Osteoblast (primary cell): ENCODE measurements at places on chromosomes 4 and X. TPM values are rescaled to one million over a fixed set of nuclear protein-coding genes. Genes with fewer than 3 reads are reported as not detected.

GRCh38 chrX:149121206-149121920 is 383.7 kb downstream of the IDS start:
- no peak for DNase-seq

DNA sequence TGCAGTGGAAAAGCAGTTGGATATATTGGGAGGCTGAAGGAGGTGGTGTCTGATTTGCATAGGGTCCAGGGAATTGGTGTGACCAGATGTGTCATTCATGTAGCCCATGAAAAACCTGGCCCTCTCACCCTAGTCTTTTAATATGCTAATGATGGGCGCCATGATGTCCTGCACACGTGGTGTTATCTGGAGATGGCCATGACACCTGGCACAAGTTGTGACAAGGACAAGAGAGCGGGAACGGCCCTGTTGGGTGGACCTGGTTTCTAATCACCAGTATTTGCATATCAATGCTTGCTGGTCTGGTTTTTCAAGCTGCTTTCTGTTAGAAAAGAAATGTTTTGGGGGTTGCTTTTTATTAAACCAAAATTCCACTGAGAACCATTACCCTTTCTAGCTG is 87.4 kb downstream of the ZXDA start:
- DNase-seq: no peak

DNA sequence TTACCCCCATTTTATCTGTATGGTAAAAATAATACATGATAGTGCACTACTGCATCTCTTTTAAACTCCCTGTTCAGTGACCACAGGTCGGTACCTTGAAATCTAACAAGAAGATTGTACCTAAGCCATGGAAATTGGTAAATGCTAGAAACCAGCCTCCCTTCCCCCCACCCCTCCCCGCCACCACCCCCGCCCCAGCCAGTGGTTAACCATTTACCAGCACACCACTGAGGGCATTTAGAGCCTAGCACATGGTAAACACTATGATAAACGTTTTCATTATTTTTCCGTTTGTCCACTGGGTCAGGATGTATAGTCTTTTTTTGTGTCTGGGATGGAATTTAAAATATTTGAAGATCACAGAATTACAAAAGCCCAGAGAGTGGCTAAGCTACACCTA is 703 bp upstream of the FTSJ1 start:
- no peak for DNase-seq

DNA sequence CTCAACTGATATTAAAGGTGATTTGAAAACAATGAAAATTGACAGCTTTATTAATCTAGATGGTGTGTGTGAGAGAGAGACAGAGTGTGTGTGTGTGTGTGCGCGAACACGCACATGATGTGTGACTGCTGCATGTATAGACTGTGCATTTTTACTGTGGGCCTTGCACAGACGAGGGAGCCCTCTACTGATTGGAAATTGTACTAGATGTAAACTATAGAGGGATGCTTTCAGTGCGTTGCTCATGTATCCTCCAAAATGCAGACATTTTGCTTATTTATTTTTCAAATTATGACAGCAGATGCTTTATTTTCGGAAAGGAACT is 168.4 kb upstream of the GK2 start:
- no peak for DNase-seq

The XAGE1A gene
- total RNA-seq: not detected in 2 replicates

DNA sequence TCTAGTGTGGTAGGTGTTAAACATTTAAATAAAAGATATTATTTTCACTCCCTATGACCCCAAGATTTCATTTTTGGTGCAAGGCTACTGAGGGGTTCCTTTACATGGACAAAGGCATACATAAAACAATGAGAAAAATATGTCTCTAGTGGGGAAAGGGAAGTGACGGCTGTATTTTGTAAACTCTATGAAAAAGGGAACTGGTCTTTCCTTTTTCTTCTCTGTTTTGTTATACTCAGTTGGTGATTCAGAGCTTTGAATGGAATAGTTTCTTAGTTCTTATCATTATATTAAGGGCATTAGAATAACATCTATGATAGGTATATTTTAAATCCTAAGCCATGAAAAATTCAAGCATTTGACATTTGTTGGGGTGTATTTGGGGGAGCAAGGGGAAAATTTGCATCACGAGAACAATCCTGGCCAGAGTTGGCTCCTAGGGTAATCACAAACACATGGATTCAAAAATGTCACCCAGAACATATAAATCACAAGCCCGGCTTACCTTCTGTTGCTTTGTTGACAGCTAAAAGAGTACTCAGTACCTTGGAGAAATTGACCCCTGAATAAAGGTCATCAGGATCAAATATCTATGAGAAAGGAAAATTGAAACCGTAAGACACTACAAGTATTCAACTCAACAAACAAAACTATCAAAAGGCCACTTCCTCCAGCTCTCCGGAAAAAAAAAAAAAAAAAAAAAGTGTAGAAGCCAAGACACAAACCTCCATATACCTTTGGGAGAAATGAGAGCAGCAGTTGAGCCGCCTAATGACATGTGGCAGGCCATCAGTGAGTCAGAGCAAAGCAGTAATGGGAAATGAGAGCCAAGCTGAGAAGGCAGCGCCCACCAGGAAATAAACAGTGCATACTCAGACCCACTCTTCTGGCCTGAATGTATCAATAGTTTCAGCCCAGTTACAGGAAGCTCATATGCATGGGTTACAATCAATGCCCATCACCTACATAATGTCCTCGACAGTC is 33.4 kb downstream of the ARHGEF6 start:
- no peak for DNase-seq

The GLRA3 gene
- total RNA-seq: not detected in 2 replicates

The ZNF185 gene
- 1.1 and 1.2 TPM in 2 replicates for total RNA-seq

GRCh38 chr4:35556387-35556786 is 687.9 kb downstream of the ARAP2 start:
- DNase-seq: no peak

DNA sequence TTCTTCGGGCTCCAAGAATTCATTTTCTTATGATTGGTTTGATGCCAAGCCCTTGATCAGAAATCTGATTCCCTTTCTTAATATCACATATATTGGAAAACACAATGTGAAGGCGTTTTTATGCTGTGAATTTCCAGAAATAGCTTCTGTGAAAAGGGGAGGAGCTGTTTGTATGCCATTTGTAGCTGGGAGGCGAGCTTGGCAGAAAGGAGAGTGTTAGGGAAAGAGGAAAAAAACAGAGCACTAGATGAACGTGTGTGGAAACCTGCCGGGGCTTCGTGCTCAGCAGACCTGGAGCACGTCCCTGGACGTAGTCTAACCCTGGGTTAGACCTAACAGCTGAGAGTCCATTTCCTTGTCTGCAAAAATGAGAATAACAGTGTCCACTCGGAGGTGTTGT is 3.4 kb downstream of the CLCN4 start:
- peak; percentile 34 for DNase-seq

The CT45A5 gene
- total RNA-seq: not detected in 2 replicates

The NOX1 gene
- total RNA-seq: not detected in 2 replicates

The PIR gene
- total RNA-seq: 15.9 and 16.5 TPM in 2 replicates

DNA sequence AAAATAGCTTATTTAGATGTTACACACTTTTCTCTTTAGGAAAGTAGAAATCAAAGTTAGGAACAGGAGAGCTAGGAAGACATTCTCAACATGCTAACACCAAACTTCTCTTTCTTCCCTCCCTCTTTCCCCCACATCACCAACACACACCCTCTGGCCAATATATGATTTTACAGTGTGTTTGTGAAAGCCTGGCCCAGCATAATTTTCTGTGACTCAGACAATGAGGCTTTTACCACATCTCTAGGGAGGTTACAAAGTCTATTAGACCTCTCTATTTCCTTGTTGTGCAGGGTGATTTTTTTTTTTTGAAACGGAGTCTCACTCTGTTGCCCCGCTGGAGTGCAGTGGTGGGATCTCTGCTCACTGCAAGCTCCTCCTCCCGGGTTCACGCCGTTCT is 189.9 kb downstream of the AASDH start:
- DNase-seq: peak; percentile 65

The SGMS2 gene
- total RNA-seq: 148 and 149 TPM in 2 replicates

DNA sequence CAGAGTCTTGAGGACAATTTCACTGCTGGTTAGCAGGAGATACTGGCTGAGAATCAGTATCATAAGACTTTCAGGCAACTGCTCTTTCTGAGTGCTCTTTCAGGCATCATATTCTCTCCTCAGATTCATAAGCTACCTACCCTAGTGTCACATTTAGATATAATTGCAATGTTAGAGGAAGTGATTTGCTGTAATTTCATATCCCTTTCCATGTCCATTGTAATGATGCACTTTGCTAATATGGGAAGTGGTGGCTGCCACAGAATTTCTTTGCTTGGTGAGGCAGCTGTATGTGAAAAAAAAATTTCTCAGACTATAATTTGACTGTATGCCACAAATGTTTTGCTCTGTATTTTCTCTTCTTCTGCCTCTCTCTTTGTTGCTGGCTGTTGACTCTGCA is 63.3 kb downstream of the DOCK11 start:
- no peak for DNase-seq

DNA sequence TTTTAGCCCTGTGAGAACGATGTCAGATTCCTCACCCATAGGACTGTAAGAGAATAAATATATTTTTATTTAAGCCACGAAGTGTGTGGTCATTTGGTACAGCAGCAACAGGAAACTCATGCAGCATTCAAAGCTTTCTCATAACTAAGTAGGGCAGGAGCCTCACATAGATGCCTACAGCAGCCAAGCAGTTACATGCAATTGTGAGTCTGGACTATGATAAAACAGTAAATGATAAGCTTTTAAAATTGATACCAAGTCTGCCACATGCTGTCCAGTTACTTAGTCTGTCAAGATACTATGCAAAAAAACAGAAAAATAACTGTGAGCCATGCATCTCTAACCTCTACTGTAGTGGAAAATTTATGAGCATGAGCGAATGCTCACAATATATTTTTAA is 359.6 kb downstream of the HS3ST1 start:
- no peak for DNase-seq

The SCFD2 gene
- 24.2 and 27.7 TPM in 2 replicates for total RNA-seq

DNA sequence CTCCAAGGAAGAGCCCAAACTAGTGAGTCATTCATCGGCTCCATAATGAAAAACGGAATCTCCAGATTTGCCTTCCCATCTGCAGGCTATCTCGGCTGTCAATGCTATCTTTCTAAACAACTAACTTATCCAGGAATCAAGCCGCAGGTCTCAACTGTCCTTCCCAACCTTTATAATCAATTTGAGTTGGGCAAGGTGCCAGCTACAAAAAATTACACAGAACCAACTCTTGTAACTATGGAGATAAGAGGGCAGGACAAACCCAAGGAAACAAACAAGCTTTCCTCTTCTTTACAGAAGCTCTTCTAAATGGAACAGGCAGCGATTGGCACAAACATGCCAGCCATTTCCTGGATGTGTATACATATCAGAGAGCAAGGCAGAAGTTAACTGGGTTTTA is 61.2 kb upstream of the RAI2 start:
- DNase-seq: no peak

DNA sequence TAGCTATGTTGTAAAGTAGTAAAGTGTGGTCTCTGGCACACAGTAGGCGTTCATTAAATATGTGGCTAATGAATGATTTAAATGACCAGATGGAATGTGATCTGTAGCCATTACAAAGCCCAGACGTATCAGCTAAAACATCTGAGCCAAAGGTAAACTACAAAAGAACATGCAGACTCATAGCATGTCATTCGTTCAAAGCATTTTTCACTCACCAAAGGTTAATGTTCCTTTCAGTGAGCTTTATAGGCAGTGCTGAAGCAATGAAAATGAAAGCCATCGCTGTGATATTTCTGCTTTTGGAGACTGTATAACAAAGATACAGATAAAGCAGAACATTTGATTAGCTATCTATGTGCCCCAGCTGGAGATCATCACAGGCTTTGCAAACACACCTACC is 50.5 kb downstream of the F9 start:
- DNase-seq: no peak

The WDFY3 gene
- total RNA-seq: 91.9 and 98.1 TPM in 2 replicates

DNA sequence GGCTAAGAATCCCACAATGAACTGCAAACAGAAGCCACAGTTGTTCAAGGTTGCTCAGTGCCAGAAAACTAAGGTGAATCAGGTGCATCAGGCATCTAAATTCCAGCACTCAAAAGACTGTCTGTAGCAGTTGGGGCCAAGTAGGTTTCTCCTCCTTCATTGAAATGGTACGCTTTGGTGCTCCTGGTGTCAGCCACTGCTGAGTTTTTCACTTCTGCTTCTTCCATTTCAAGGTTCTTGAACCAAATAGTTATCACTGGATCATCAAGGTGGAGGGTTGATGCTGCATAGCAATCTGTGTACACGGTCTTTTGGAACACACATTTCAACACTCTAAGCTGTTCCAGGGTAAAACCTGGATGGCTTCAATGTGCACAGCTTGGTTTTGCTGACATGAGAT is 74.4 kb downstream of the TMA16 start:
- no peak for DNase-seq

The YY2 gene
- 1.4 and 2.4 TPM in 2 replicates for total RNA-seq

DNA sequence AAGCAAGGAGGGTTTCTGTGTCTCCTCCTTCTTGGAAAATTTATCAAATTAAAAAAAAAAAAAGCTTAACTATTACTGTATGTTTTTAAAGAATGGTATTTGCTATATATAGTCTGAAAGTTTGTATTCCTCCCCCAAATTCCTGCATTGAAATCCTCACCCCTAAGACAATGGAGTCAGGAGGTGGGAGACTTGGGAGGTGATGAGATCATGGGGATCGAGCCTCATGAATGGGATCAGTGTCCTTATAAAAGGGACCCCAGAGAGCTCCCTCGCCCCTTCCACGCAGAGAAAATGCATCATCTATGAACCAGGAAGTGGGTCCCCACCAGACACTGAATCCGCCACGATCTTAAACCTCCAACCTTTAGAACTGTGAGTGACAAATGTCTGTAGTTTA is 50.1 kb downstream of the DHRSX start:
- no peak for DNase-seq

- no peak for DNase-seq
Observed at GRCh38 chr4:72953571-72953970, 115.9 kb downstream of the COX18 start.

- no peak for DNase-seq
Observed at GRCh38 chr4:41267997-41268396, 11.3 kb downstream of the UCHL1 start.

DNA sequence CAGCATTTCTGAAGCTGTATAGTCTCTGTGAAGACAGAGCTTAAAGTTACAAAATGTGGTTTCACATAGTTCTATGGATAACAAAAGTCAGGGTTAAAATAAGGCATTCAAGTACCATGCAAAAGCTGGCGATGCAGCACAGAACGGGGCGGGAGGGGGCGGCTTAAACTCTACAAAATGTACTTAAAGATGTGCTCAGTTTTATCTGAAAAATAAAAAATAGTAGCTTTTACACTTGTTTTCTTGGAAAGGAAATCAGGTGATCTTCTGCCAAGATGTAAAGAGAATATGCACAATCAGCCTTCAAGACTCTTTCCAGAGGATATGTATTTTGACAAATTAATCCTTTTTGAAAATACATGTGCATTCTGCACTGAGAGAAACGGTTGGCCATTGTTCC is 301.7 kb upstream of the EMCN start:
- DNase-seq: no peak

GRCh38 chrX:45050558-45050957 is 150.1 kb downstream of the DIPK2B start:
- no peak for DNase-seq

The LAP3 gene
- 128 and 137 TPM in 2 replicates for total RNA-seq
